ENCODE measurements at places on chromosomes 4 and X.

DNA sequence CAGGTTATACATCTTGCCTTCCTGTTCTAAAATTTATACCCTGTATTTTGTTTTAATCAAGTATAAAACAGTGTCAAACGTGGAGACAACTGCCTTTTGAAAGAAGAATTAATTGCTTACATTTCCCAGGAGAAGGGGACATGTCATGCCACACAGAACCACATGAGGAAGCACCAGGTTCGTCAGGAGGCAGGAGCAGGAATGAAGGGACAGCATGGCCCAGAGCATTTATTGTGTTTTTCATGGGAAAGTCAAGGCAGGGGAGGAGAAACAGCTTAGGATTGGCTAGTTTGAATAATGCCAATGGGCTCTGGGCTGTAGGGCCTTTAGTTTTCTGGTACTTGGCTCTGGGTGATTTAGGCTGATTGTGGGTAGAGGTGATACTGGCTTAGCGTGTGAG lies 203.7 kb downstream of the CFAP299 start:
- no peak for DNase-seq

DNA sequence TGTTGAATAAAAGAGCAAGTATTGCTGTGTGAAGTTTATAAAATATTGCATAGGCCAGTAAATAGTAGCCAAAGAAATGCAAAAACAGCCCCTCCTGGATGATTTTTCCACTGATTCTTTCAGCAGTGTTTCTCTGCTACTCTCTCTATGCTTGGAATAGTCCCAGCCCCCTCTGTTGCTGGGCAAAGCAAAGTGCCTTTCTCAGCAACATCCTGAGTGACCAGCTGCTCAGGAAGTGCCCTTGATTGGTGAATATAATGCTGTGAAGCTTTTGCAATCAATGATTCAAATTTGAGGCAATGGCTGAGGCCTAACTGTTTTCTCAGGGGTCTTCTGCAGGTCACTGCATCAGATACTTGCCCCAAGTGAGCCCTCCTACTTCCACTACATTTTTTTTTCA lies 656.7 kb downstream of the ZNF674 start:
- no peak for DNase-seq

- no peak for DNase-seq
Measured at GRCh38 chrX:53798281-53798680, 111.8 kb upstream of the HUWE1 start.

DNA sequence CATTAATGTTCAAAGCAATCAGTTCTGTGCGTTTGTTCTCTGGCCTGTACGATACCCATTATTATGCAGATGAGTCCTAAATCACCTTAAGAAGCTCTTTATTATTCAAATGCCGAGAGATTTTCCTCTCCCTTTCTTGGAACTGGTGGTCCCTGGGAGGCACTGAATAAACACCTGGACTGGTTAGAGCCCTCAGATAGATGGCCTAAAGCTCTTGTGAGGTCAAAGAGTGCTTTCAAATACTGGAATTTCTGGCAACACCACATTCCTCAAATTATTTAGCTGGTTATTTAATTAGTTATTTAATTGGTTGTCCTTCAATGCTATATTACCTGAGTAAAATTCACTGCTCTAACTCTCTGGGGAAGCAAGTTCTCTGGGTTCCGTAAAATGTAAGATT lies 3.0 kb downstream of the ARHGEF38 start:
- no peak for DNase-seq

DNA sequence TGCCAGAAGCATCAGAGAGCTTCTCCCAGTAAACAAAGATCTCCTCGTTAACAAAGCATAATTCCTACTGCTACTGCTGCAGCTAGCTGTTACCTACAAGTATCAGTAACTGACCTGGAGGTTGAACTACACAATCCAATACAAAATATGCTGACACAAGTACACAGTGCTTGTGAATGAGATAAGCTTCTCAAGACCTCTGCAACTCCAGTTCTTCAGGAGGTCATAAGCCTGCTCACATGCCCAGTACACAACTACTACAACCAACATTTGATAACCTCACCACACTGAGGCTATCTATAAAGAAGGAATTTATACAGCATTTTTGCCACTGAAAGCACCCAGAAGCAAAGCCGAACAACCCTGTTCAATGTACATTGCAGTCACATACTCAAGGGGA lies 66.7 kb upstream of the SMARCAD1 start:
- DNase-seq: no peak

GRCh38 chrX:13377550-13377934 lies 57.7 kb upstream of the ATXN3L start:
- no peak for DNase-seq

DNA sequence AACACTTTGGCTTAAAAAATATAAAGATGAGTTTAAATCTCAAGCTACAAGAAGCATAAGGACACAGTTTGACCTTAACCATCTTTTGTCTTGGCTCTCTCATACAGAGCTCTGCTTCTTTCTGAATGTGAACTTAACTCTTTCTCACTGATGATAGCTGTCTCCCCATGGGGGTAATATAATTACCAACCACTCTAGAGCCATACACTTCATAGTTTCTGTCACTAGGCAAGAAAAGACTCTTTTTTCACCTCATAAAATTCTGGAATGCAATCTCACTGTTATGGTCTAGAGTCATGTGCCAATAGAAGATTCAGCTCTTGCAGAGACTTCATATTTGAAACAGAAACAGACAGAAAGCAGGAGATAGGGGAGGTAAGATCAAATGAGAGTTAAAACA lies 481.7 kb upstream of the AGA start:
- DNase-seq: no peak

GRCh38 chrX:133412246-133412645 lies 3.0 kb downstream of the GPC4 start:
- no peak for DNase-seq

DNA sequence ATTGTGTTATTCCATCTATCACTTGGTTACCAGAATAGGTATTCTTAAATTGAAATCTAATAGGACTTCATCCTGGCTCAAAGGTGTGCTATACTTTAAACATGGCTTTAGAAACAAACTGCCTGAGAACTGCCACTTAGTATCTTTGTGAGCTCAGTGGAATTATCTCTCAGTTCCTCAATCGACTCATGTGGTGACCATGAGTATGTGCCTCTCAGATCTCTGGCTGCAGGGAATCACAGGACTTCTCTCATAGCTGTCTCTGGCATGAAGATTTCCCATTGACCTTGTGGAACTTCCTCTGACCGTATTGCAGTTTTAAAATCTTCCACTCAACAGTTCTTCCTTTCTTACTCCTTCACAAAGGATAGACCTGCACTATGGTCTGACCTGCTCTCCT lies 681.9 kb upstream of the BOD1L1 start:
- no peak for DNase-seq

GRCh38 chrX:1248331-1249061 lies 20.1 kb upstream of the CSF2RA start:
- no peak for DNase-seq

DNA sequence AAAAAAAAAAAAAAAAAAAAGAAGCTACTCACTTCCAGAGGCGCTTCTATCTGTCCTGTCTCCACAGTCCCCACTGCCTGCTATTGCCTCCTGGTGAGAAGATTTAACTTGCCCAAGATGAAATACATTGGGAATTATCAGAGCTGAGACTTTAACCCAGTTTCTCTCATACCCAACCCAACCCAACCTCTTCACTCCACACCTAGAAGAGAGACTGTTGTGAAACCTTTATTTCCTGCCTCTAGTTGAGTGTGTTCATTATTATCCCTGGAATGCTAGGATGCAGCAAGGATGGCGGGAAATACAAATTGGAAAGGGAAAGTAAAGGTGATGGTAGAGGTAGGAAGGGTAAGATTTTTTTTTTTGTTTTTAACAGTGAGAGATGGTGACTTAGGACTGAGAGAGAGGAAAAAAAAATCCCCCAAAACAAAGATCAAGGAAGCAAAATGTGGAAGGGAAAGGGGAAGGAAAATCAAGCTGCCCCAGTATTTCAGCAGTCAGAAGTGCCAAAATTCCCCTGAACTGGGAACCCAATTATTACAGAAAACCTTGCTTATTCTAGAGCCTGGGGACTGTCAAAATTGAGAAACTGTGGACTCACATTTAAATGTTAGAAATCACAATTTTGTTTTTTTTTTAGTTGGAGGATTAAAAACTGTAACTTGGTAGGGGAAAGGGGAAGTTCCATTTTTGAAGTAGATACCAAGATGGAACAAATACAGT lies 253.0 kb downstream of the PTTG2 start:
- no peak for DNase-seq

DNA sequence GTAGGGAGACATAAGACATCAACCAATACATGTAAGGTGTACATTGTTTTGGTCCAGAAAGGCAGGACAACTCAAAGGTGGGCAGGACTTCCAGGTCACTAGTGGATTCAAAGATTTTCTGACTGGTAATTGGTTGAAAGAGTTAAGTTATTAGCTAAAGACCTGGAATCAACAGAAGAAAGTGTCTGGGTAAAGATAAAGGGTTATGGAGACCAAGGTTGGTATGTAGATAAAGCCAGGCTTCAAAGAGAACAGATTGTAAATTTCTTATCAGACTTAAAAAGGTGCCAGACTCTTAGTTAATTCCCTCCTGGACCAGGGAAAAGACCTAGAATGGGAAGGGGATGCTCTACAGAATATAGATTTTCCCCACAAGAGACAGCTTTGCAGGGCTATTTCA lies 28.3 kb upstream of the GAB1 start:
- DNase-seq: no peak
